ENCODE measurements at places on chromosomes 13 and 19.
A peak's percentile ranks its signal among the peaks of the same experiment; 100 is the strongest.

GRCh38 chr19:512547-513365, 5.5 kb downstream of the TPGS1 start:
- peak; percentile 89 for DNase-seq

DNA sequence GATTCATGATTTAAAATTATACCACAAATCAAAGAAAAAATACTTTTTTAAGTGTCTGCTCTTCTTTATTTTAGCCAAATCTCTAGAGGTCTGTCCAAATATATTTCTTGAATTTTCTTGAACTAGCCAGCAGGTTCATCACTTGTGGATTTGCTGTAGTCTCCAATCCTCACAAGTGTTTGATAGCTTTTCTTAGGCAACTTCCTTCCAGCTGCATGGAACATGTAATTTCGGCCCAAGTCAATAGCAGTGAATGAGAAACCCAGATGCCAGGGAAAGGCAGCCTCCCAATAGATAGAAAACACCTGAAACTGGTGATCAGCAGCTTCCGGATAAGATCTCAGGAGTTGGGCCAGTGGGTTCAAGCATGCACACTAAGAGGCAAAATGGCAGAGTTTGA, 15.6 kb upstream of the RNASEH2B start:
- no peak for DNase-seq

GRCh38 chr19:32638625-32639024, 36.4 kb downstream of the ANKRD27 start:
- no peak for DNase-seq

DNA sequence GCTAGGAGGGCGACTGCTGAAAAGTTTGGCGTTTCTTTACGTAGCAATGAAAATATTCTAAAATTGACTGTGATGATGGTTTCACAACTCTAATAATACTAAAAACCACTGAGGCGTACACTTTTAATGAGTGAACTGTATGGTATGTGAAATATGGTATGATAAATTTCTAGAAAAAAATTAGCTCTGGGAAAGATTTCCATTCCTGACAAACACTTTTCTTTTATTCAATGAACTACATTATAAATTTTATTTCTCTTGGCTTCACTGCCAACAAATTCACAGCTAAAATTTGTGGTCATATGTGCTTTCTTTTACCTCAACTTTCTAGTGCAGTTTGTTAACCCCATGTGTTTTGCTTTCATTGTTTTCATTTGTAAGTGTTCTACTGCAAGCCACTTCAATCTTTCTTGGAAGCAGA, 11.1 kb downstream of the ZC3H13 start:
- no peak for DNase-seq

DNA sequence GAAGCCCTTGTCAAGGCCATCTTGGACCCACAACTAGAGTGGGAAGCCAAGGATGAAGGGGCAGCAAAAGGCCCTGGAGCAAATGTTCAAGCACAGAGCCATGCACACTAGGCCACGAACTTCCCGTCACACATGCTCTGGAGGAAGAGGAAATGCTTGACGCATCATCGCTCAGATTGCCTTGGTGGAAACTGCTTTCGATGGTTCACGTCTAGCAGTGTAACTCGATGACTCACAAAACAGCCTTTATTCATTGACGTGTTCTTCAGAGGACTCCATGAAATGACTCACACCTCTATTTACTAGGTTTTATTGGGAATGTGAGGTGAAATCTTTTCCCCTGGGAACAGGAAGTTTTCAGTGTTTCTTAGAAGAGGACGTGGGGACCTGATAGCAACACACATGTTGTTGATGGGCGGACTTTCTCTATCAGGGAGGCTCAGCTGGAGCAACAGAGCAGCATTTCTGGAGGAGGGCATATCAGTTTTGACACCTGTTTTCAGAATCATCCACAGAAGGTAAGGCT, 79.8 kb upstream of the FLT1 start:
- DNase-seq: no peak

DNA sequence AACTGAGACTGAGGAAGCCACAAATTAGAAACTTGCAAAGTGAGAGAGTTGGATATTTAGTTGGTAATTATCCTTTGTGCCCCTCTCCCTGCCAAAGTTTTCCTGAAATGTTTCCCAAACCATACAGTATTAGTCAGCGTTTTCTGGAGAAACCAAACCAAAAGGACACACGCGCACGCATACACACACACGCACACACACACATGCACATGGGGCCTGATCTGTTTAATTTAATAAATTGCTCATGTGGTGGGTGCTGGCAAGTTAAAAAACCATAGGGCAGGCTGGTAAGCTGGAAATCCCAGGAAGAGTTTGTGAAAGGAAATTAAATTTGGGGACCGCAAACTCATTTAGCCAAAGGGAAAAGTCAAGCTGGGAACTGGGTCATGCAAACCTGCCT, 11.7 kb upstream of the CYSLTR2 start:
- DNase-seq: no peak

Data from SHP77 (cell line).